ENCODE measurements at places on chromosomes 1 and 21.

- DNase-seq: no peak
Observed at GRCh38 chr1:199132006-199132405, 493.2 kb downstream of the PTPRC start.

DNA sequence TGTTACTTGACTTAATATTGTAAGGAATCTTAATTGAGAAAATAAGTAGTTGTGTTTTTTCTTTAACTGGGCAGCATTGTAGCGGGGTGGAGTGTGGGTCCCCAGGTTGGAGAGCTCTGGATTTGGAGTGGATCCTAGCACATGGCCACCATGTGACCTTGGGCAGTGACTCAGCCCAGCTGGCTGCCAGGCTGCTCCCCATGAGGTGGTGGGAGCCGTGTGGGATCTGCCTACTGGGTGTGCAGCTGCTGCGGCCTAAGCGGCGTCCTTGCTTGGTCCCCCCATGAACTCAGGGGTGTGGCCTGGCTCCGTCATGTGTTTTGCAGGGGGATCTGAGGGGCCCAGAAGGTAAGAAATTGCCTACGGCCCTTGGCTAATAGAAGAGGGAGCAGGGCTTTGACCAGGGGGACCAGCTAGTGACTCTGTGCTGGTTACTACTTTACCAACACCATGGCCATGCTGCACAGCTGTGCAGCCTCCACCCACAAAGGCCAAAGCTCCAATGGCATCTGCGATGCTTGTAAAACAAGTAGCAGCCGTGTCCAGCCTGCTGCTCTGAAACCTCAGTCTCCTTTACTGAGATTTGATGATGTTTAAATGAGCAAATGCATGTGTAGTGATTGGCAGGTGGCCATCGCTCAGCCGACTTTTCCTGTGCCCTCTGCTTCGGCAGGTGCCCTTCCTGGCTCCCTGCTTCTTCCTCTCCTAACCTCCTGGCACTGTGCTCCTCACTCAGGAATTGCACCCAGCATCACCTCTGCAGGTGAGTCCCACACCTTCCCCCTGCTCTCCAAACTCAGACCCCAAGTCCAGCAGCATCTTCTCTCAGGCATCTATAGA, 68.3 kb downstream of the ADARB1 start:
- no peak for DNase-seq

- no peak for DNase-seq
Observed at GRCh38 chr1:18245647-18246046, 138.0 kb downstream of the IGSF21 start.

DNA sequence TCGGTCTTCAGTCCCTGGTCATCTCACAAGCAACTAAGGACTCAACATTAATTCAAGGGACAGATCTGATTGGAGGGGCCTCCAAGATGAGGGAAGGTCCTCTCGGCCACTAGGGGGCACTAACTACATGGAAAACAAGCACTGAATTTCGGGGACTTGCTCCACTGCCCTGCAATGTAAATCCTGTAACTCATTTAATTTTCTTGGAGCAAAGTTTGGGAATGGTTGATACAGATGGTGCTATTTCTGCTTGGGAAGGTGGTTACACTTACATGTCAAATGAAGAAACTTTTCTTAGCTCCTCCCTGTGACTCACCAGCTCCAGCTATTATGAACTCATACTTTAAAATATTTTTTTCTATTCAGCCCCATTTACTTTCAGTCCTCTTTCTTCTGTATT, 97.4 kb upstream of the KCNJ15 start:
- peak; percentile 53 for DNase-seq

DNA sequence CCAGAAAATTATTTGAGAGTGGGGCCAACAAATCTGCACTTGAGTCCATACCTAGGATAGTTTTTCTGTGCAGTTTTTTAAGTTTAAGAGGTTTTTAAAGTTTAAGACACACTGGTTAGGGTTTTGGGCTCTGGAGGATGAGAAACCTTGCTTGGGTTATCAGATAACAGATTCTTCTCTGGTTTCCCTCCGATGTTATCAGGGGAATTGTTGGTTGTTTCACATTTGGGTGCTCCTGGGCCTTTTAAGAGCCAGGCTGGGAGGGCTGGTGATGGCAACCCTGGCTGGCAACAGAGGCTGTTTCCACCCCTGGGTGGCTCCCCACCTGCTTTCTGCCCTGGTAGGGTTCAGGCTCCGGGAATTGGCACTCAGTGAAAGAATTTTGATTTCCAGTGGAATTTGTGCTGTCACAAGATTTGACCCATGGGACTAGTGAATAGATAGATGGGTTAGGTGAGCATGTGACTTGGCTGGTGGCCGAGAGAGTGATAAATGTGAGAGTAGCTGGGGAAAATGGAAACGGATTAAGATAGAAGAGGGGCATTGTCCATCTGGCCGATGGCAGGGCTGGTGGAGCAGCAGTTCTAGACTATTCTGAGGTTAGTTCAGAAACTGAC, 14.8 kb downstream of the VANGL1 start:
- no peak for DNase-seq

GRCh38 chr1:65020774-65021173, 54.4 kb upstream of the JAK1 start:
- DNase-seq: no peak

DNA sequence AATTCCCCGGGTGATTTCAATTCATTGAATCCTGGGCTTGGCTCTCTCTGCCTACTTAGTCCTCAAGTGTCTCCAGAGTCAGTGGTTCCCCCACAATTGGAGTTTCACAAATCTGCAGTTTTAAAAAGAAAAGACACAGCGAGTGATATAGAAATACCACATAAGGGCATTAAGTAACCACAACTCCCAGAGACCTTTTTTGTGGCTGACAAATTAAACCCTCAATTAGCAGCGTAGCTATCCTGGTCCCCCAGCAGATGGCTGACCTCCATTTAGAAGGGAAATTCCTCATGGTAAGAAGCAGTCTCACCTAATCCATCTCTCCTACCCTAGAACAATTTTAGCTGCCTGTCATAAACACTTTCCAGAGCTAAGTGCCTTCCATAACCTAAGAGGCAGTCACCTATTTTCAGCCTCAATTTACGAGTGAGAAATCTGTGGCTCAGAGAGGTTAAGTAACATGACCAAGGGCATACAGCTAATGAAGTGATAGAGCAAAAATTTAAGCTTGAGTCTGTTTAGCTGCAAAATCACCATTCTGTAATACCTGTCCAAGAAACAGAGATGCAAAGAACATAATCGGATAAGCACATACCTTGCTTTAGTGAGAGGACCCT, 56.0 kb upstream of the NBPF3 start:
- DNase-seq: no peak

DNA sequence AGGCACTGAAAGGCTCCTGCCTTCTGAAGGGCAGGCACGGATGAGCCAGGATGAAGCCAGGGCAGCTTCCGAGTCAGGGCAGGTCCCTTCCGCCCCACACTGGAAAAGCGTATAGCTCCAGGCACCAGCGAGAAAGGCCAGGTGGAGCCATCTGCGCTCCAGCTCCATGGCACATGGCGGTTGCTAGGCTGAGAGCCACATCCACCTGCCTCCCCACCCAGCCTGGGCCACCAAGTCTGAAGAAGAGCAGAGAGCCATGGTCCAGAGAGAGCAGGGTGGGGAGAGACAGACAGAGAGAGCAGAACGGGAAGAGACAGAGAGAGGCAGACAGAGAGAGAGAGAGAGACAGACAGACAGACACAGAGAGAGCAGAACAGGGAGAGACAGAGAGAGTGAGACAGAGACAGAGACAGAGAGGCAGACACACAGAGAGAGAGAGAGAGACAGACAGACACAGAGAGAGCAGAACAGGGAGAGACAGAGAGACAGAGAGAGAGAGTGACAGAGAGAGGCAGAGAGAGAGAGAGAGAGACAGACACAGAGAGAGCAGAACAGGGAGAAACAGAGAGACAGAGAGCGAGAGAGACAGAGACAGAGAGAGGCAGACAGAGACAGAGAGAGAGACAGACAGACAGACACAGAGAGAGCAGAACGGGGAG, 5.2 kb downstream of the FNDC10 start:
- no peak for DNase-seq

DNA sequence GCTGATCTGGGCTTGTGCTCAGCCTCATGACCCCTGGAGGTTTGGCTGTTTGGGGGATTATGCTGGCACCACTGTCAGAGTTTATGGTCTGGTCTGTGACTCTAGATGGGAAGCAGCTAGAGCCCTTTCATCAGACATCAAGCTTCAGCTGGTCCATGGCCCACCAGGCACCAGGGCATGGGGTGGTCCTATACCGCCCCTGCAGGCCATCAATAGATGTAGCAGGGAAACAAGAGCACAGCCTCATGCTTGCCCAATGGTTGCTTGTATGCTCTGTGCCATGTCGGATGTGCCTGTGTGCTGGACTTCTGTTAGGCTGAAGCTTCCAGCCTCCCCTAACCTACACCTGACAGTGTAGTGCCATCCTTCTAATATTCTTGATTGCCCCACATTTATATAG, 71.1 kb upstream of the CD34 start:
- no peak for DNase-seq

DNA sequence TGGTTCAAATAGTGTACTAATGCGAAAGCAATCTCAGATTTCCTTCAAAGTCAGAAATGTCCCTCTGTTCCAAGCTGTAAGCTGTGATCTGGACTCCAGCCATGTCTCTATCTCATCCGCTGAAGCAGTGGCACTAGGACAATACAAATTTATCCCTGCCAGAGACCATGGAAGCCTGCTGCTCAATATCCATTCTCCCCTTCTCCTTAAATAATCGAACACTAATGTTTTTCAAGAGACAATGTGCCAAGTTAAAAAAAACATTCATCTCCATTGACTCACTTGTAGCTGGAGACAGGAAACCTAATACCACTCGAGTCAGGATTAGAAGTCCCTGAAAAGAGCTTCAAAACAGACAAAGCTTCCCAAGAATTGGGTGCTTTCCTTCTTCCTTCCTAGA, 38.5 kb upstream of the PGBD5 start:
- no peak for DNase-seq

All from stimulated activated CD4-positive, alpha-beta T cell treated with anti-CD3 and anti-CD28 coated beads, TNF-alpha, amount 100 ng/mL, for 24 hours (primary cell).